Vagina (tissue), 2 donors: ENCODE measurements at places on chromosomes 4 and X. TPM values are rescaled to one million over a fixed set of nuclear protein-coding genes. Genes with fewer than 3 reads are reported as not detected.

DNA sequence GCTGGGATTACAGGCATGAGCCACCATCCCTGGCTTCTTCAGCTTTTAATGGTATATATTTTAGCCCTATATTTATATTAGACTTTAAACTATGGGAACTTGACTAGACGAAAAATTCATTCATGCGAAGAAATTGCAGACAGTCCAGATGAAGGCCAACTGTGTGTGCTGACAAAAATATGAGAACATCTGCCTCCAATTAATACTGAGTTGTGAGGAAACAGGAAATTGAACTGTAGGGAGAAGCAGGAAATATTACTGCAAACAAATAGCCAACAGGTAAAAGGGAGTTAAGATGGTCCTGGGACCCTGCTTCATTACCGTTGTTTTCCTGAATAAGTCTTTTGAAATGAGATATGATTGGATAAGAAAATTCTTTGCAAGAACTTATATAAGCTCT lies 26.3 kb downstream of the MGARP start:
- DNase-seq = no peak

The TEX13D gene
- total RNA-seq = not detected

GRCh38 chr4:98555798-98556445 lies 102.5 kb downstream of the TSPAN5 start:
- no peak for DNase-seq

DNA sequence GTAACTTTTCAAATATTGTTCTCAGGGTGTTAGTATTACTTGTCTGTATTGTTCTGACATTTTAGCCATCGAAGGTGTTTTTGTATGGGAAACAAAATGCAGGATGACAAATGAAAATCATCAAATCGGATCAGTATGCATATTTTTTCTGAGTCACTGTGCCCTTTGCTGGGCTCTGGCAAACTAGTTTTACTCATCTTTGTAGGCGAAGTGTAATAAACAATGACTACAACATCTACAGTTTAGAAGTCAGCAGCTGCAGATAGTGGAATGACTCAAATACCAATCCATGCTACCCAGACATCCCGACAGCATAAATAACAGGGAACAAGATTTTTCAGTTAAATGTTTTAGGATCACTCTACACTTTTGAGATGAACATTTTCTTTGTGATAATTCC lies 557.3 kb upstream of the TENM3 start:
- no peak for DNase-seq

DNA sequence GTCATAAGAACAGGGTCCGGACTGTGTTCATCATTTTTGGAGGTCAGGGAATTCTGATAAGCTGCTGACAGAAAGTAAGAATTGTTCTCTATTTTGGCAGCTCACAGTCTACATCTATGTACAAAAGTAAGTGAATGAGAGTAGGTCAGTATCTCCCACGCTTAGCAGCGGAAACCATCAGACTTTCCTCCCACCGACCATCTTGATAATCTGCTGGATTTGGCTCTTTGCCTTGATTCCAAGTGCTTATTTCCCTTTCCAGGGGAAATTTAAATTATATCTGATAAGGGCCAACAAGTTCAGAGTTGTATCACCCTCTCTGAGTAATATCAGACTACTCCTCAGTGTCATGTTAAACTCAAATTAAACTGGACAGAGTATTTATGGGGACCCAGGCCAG lies 118.0 kb downstream of the CAMK2D start:
- no peak for DNase-seq

- no peak for DNase-seq
These were observed 10.3 kb downstream of the AFAP1 start for GRCh38 chr4:7929118-7929951.

The DUSP21 gene
- not detected for total RNA-seq
